ENCODE measurements at places on chromosomes 4 and X. TPM values are rescaled to one million over a fixed set of nuclear protein-coding genes. Genes with fewer than 3 reads are reported as not detected.

DNA sequence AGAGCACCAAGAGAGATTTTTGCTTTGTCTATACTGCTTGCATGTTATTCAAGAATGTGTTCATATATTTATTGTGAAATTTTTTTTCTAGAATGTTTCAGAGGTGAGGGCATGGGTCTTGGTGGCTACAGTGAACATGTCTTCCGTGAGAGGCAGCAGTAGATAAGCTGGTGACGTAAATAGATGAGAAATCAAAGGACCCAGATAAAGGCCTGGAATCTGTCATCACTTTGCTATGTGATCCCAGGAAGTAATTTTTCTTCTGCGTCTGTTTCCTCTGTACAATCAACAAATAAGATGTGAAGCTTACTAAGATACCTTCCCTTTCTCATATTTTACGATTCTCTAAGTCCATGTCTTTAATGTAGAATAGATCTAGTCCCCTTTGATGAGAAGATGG is 129.1 kb downstream of the COL4A6 start:
- DNase-seq: no peak

GRCh38 chr4:39044956-39045826 is 13.0 kb upstream of the TMEM156 start:
- DNase-seq: peak; percentile 52

GRCh38 chr4:89719536-89720090 is 117.3 kb downstream of the SNCA start:
- no peak for DNase-seq

- no peak for DNase-seq
These were observed 269.7 kb upstream of the LCORL start for GRCh38 chr4:18291256-18291655.

GRCh38 chrX:101399825-101400224 is 7.9 kb downstream of the GLA start:
- DNase-seq: no peak

DNA sequence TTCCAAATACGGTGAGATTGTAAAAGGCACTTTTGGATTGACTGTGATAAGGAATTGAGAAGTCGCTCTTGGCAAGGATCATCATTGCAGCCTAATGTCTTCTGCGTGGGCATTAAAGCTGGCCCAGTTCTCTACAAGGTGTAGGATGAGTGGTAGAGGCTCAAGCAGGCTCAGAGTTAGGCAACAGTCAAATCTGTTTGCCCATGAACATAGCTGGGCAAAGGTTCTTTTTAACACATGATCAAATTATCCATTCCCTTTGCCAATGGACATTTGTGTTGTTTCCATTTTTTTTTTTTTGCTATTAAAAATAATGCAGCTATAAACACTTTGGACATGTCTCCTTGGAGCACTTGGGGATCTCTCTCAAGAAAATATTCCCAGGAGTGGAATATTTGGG is 229.1 kb upstream of the FAT1 start:
- no peak for DNase-seq

- no peak for DNase-seq
These were observed 187.1 kb upstream of the C1QTNF7 start for GRCh38 chr4:15240764-15241163.

DNA sequence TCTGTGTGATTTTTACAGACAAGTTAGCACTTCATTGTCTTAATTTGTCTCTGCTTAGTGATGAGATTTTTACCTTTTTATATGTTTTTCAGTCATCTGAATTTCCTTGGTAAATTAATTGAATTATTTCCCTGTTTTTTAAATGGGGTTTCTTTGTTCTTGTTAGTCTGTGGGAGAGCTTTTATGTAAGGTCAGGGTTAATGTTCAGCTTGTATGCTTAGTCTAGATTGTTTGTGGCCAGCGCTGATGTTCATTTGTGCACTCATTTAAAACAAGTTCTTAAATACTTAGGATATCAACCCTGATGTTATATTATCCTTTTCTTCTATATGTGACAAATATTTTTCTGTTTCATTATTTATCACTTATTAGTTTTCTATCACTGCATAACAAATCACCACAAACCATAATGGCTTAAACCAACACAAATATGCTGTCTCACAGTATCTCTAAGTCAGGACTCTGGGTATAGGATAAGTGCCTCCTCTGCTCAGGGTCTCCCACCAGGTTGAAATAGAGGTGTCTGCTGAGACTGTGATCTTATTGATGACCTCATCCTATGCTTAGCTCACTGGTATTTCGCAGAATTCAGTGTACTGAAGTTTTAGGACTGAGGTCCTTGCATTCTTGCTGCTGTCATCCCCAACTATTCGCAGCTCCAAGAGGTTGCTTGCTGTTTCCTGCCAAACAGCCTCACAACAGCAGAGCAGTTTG is 53.2 kb downstream of the ATP10D start:
- no peak for DNase-seq

DNA sequence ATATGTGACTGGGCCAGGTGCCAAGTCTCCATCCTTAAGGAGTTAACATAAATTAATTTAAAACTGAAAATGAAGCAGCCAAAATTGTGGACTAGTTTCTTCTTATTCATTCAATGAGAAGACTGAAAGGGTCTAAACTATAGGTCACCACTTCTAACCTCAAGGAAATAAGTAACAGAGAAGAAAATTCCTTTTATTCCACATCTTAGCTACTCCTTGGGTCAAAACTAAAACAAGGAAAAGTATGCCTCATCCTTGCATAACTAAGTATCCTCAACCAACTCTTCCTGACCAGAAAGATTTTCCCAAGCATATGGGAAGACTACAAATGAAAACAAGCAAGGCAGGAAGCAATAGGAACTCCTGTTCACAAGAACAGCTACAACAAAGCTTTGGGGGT is 71.2 kb downstream of the ZNF827 start:
- DNase-seq: no peak

GRCh38 chr4:8345946-8346814 is 76.6 kb downstream of the HTRA3 start:
- DNase-seq: no peak

GRCh38 chrX:23008431-23009099 is 8.8 kb downstream of the DDX53 start:
- no peak for DNase-seq

DNA sequence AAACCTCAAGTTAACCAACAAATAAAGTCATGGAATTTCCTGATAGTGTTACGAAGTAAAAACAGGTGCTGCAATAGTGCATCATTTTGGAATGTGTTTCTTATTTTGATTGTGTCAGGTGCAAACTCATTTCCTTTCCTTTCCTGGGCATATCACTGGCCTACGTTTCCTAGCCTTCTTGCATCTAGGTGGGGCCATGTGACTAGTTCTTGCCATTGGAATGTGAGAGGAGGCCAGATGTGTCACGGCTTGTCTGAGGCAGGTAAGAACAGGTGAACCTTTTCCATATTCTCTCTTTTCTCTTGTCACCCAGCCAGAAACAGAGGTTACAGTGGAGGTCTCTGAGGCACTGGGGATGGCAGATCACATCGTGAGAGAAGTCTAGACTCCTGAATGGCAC is 868.0 kb downstream of the RPA4 start:
- no peak for DNase-seq

DNA sequence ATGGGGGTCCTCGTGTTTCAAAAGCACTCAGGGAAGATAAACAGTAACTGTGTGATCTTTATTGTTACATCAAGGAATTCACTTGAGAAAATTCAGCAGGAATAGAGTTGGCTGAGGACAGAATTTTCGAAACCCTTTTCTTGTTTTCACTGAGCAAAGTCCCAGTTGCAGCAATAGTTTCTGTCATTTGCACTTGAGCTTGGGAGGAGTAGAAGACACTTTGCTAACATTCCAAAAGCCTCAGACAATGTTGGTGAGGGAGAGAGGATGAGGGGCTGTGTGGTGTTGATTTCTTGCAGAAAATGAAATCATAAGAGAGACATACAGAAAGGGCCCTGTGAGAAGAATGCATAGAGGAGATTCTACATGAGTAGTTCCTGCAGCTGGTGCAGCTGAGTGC is 151.9 kb upstream of the DIPK2B start:
- DNase-seq: no peak

- DNase-seq: no peak
These were observed 116.2 kb upstream of the GNPDA2 start for GRCh38 chr4:44842531-44842930.

Gene PCDH11X
- total RNA-seq: 0.02 TPM

Gene ADH6
- total RNA-seq: not detected

Gene MGAT4D
- not detected for total RNA-seq

Gene CENPVL1
- not detected for total RNA-seq

Gene SLC10A6
- not detected for total RNA-seq

Gene UNC5C
- total RNA-seq: 0.44 TPM

Measured in psoas muscle (tissue), 8 donors.